ENCODE measurements at places on chromosomes 13 and 19. TPM values are rescaled to one million over a fixed set of nuclear protein-coding genes. Genes with fewer than 3 reads are reported as not detected.

Gene WDR87
- not detected for total RNA-seq

Gene LHB
- total RNA-seq = not detected

Gene LILRB4
- not detected for total RNA-seq

Gene TNFRSF19
- total RNA-seq = 21.4 TPM

Gene ZNF823
- total RNA-seq = 9.2 TPM

Gene C1QTNF9
- total RNA-seq = not detected

Gene STXBP2
- total RNA-seq = 21.9 TPM

Gene RGS9BP
- 0.28 TPM for total RNA-seq

Gene HPN
- total RNA-seq = 0.30 TPM

Gene IGFL1
- total RNA-seq = not detected

Gene MBD3L3
- total RNA-seq = not detected

Gene SMIM17
- total RNA-seq = 2.1 TPM

Gene FGF14
- total RNA-seq = 0.43 TPM

Gene ERICH4
- total RNA-seq = not detected

Gene ZNF790
- total RNA-seq = 18.8 TPM

Gene C1QTNF9B
- not detected for total RNA-seq

Gene CABP5
- not detected for total RNA-seq

Gene DENND1C
- total RNA-seq = 0.19 TPM

Gene KLF1
- 0.64 TPM for total RNA-seq

Gene RFPL4A
- not detected for total RNA-seq

Gene ZSCAN1
- total RNA-seq = 4.1 TPM

Gene FOXA3
- total RNA-seq = 7.3 TPM

Gene TEX29
- not detected for total RNA-seq

Gene STARD13
- 2.0 TPM for total RNA-seq

Gene PLEKHF1
- 1.2 TPM for total RNA-seq

Gene NANOS3
- total RNA-seq = not detected

Gene PIAS4
- total RNA-seq = 34.1 TPM

Gene PSG7
- total RNA-seq = not detected

Data from neural progenitor cell (in vitro differentiated cells).